Kidney (tissue), 22 donors: ENCODE measurements at places on chromosomes 3 and 15. TPM values are rescaled to one million over a fixed set of nuclear protein-coding genes. Genes with fewer than 3 reads are reported as not detected.

DNA sequence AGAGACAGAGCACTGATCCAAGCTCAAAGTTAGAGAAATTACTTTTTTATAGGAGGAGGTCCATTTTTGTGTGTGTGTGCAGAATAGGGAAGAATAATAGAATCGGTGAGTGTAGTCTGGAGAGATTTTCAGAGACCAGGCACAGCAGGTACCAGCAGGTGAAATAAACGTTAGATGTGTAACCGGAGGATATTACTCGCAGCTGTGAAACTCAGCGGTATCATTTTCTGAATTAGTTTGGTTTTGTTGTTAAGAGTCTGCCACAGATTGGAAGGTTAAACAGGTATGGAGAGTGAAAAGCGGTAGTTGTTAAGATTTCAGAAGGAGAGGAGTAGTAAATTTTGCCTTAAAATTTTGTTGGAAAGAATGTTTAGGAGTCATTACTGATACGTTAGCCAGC is 69.9 kb downstream of the RGMA start:
- no peaks in the 10 kb centered on the region for H3K4me1 ChIP-seq
- DNase-seq = no peak
- no peak overlapping the region for H3K27ac ChIP-seq
- H3K27me3 ChIP-seq = no peaks in the 10 kb centered on the region

DNA sequence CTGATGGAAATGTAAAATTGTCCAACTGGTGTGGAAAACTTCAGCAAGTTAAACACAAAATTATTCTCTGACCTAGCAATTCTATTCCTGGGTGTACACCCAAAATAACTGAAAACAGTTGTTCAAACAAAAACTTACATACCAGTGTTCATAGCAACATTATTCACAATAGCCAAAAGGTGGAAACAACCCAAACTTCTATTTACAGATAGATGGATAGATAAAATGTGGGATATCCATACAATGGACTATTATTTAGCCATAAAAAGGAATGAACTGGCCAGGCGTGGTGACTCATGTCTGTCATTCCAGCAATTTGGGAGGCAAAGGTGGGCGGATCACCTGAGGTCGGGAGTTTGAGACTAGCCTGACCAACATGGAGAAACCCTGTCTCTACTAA is 6.9 kb upstream of the VWA5B2 start:
- no peak for DNase-seq
- peaks cover under 1% of the 10 kb centered on the region for H3K27me3 ChIP-seq
- H3K4me1 ChIP-seq = no peaks in the 10 kb centered on the region
- no peaks in the 10 kb centered on the region for H3K36me3 ChIP-seq
- H3K27ac ChIP-seq = no peak overlapping the region

GRCh38 chr3:63096248-63097058 is 181.7 kb upstream of the SYNPR start:
- DNase-seq = no peak
- no peaks in the 10 kb centered on the region for H3K4me1 ChIP-seq
- H3K27ac ChIP-seq = no peak overlapping the region
- no peaks in the 10 kb centered on the region for H3K36me3 ChIP-seq
- H3K27me3 ChIP-seq = no peaks in the 10 kb centered on the region

DNA sequence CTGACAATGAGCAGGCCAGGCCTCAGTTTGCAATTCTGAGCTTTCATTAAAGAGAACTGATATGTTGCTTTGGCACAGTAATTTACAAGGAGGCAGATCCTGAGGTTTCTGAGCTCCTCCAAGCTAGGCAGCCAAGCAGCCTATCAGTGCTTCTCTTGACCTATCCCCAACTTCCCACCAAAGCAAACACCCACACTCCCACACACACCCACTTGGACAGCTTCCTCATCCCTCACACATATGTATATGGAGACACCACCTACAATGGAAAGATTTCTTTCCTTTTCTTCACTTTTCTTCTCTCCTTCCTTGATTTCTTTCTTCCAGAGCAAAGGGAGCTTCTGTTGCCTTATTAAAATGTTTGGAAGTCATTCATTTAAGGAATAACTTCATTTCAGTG is 217.0 kb downstream of the NLGN1 start:
- no peak overlapping the region for H3K27ac ChIP-seq
- no peak overlapping the region for H3K4me3 ChIP-seq
- H3K27me3 ChIP-seq = no peaks in the 10 kb centered on the region
- no peaks in the 10 kb centered on the region for H3K36me3 ChIP-seq

GRCh38 chr15:91238644-91239425 is 138.8 kb downstream of the SV2B start:
- no peaks in the 10 kb centered on the region for H3K4me1 ChIP-seq
- no peak overlapping the region for H3K4me3 ChIP-seq
- H3K27me3 ChIP-seq = no peaks in the 10 kb centered on the region
- no peaks in the 10 kb centered on the region for H3K36me3 ChIP-seq

Gene MYZAP
- total RNA-seq = 3.3 TPM

DNA sequence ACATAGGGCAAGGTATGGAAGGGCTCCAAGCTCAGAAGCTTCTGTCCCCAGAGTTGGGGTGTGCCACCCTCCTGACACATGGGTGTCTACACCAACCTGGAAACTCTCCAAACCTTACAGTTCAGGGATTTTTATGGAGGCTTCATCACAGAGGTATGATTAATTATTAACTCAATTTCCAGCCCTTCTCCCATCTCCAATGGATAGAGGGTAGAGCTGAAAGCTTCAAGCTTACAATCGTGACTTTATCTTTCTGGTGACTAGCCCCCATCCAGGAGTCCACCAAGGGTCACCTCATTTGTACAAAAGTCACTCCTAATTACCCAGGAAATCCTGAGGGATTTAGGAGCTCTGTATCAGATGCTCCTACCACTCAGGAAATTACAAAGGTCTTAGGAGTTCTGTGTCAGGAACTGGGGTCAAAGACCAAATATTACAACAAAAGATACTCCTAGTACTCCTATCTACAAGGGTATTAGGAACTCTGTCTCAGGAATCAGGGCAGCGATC is 62.7 kb downstream of the TFDP2 start:
- no peak overlapping the region for H3K27ac ChIP-seq
- peak; percentile 9 for DNase-seq
- H3K4me3 ChIP-seq = no peak overlapping the region

DNA sequence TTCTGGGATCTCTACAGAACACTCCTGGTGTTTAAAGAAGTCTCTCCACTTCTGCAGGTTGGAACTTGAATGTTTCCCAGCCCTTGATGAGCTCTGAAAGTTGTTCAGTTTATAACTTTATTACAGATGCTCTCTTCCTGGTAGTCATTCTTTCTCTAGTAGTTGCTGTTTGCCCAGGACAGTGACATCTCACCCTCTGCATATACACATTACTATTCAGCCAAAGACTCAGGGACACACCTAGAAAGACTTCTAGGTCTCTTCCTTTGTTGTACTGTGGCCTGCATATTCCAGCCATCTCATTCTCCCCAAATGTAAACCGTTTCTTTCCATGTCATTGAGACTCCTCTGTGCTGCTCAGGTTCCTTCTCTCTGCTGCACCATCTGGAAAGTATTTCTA is 76.7 kb downstream of the MITF start:
- DNase-seq = no peak
- no peak overlapping the region for H3K4me3 ChIP-seq
- H3K27me3 ChIP-seq = no peaks in the 10 kb centered on the region
- H3K4me1 ChIP-seq = no peaks in the 10 kb centered on the region

- H3K27ac ChIP-seq = no peak overlapping the region
- H3K36me3 ChIP-seq = no peaks in the 10 kb centered on the region
- no peak for DNase-seq
Observed at GRCh38 chr15:78232951-78233350, 1.4 kb downstream of the ACSBG1 start.

DNA sequence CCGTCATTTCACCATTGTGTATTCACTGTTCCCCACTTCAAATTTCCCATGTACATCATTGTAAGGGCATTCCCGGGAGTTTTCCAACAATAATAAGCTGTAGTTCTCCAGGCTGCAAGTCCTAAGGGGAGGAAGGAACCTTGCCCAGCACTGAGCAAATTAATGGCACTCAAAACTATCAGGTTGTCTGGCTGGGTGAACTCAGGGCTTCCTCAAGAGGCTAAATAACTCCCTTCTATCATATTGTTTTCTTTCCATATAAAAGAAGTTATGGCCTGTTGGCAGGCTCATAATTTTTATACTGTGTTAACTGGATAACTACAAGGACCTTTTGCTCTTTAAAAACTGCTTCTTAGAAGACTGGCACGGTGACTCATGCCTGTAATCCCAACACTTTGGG is 71.4 kb downstream of the SEMA6D start:
- no peak overlapping the region for H3K4me3 ChIP-seq
- no peaks in the 10 kb centered on the region for H3K36me3 ChIP-seq
- no peaks in the 10 kb centered on the region for H3K4me1 ChIP-seq
- DNase-seq = no peak
- H3K27me3 ChIP-seq = no peaks in the 10 kb centered on the region
- no peak overlapping the region for H3K27ac ChIP-seq

Gene KCNH8
- total RNA-seq = 1.0 TPM

GRCh38 chr3:3194861-3195260 is 15.4 kb upstream of the CRBN start:
- H3K27me3 ChIP-seq = no peaks in the 10 kb centered on the region
- no peak for DNase-seq
- no peaks in the 10 kb centered on the region for H3K4me1 ChIP-seq
- H3K27ac ChIP-seq = no peak overlapping the region

GRCh38 chr15:66942649-66943390 is 122.6 kb upstream of the SMAD3 start:
- H3K36me3 ChIP-seq = no peaks in the 10 kb centered on the region
- H3K27ac ChIP-seq = no peak overlapping the region
- DNase-seq = no peak
- no peaks in the 10 kb centered on the region for H3K27me3 ChIP-seq

Gene SEMA3F
- total RNA-seq = 39.9 TPM

Gene GOLGA8J
- not detected for total RNA-seq

DNA sequence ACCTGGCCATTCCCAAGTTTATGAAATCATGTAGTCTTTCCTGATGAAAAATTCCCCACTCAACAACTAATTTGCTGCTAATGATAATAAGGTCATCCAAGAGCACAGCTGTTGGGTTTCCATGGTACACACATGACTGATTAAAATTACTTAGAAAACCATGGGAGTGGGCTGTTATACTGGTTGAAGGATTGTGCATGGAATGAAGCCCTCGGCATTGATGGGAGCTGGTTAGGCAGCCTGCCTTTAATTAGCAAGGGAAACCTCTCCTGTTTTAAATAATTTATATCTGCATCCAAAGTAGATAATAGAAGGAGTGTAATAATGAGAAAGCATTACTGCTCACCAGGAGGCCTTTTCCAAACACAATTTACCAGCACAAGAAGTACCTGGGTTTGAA is 235.1 kb upstream of the CFAP20DC start:
- H3K27ac ChIP-seq = no peak overlapping the region
- no peaks in the 10 kb centered on the region for H3K4me1 ChIP-seq
- no peak for DNase-seq
- no peak overlapping the region for H3K4me3 ChIP-seq
- no peaks in the 10 kb centered on the region for H3K36me3 ChIP-seq
- no peaks in the 10 kb centered on the region for H3K27me3 ChIP-seq

Gene DUOX2
- 0.28 TPM for total RNA-seq

Gene ST6GAL1
- total RNA-seq = 236 TPM

GRCh38 chr3:31184261-31185061 is 290.0 kb upstream of the GADL1 start:
- no peaks in the 10 kb centered on the region for H3K4me1 ChIP-seq
- H3K27ac ChIP-seq = no peak overlapping the region
- DNase-seq = no peak
- H3K4me3 ChIP-seq = no peak overlapping the region
- no peaks in the 10 kb centered on the region for H3K27me3 ChIP-seq
- no peaks in the 10 kb centered on the region for H3K36me3 ChIP-seq

DNA sequence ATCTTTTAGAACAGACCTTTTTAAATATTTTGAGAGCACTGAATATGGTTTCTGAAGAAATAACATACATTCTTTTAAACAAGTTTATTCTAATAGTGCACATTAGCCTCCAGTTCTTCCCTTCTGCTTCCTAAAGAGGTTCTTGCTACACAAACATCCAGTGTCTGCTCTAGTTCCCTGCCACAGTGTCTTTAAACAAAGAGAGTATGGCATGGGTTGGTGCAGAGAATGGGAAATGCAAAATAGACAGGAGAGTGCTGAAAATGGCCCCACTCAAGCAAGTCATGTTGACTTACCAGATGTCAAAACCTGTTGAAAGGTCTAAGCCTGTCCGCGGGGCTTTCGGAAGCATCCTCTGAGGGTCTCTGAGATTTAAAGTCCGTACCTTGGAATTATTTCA is 72.1 kb upstream of the RPL35A start:
- no peak for DNase-seq
- H3K4me1 ChIP-seq = no peaks in the 10 kb centered on the region
- H3K4me3 ChIP-seq = no peak overlapping the region

- DNase-seq = peak; percentile 50
- peaks cover 6% of the 10 kb centered on the region for H3K36me3 ChIP-seq
- no peak overlapping the region for H3K27ac ChIP-seq
- H3K4me1 ChIP-seq = no peaks in the 10 kb centered on the region
Observed at GRCh38 chr3:194404365-194405140, 5.5 kb upstream of the GP5 start.

Gene TMCO5A
- total RNA-seq = not detected

Gene SLC24A1
- total RNA-seq = 18.9 TPM

DNA sequence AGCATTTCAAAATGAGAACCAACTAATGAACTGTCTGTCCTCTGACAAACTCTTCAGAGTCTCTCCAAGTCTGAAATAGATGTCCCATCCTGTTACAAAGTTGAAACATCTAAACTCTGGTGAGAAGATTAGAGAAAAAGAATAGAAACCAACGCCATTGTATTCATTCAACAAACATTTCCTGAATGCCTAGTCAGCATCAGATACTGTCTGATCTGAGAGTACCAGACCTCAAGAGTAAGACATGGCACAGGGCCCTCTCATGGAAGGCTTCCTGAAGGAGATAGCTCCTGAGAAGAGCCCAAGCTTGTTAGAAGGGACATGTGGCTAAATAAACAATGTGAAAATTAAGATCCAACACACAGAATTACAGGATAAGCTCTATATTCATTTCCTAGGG is 164.1 kb upstream of the LRRN1 start:
- H3K4me3 ChIP-seq = no peak overlapping the region
- no peak overlapping the region for H3K27ac ChIP-seq
- no peaks in the 10 kb centered on the region for H3K36me3 ChIP-seq
- no peak for DNase-seq
- H3K4me1 ChIP-seq = no peaks in the 10 kb centered on the region

Gene TPRG1
- total RNA-seq = 2.7 TPM

DNA sequence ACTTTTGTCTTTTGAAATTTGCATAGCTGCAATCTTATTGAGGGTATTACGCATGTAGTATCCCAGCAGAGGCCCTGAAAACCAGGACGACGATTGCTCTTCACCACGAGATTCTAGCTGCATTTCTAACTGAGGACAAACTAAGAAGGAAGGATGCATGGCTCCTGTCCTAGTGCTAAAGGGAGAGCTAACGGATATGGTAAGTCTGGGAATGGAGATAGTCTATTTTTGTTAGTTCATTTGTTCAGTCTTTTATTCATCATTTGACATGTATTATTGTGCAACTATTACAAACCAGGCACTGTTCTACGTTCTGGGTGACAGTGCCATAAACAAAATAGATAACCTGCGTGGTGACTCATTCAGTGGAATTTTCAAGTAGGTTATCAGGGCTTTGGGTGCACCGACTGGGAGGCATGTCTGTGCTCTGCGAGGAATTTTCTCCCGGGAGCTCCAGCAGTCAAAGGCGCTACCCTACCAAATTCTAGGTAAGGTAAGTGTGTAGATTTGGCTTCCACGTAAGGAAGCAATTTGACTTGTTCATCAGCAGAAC is 51.9 kb upstream of the ETV5 start:
- H3K4me3 ChIP-seq = no peak overlapping the region
- no peaks in the 10 kb centered on the region for H3K4me1 ChIP-seq
- H3K27ac ChIP-seq = no peak overlapping the region
- DNase-seq = no peak
- no peaks in the 10 kb centered on the region for H3K36me3 ChIP-seq
